NK-92 treated with Interleukin-12 subunit alpha and Interleukin-12 subunit beta, amount 100 ng/mL, for 24 hours (cell line): ENCODE measurements at places on chromosomes 5 and 9.

- DNase-seq: no peak
Observed at GRCh38 chr9:10007356-10007755, 605.4 kb downstream of the PTPRD start.

GRCh38 chr5:147092044-147092443 lies 142.8 kb upstream of the STK32A start:
- DNase-seq: no peak

- no peak for DNase-seq
Observed at GRCh38 chr5:132816554-132816953, 3.5 kb downstream of the SOWAHA start.

- DNase-seq: no peak
Observed at GRCh38 chr5:64163135-64163534, 2.5 kb upstream of the RNF180 start.

DNA sequence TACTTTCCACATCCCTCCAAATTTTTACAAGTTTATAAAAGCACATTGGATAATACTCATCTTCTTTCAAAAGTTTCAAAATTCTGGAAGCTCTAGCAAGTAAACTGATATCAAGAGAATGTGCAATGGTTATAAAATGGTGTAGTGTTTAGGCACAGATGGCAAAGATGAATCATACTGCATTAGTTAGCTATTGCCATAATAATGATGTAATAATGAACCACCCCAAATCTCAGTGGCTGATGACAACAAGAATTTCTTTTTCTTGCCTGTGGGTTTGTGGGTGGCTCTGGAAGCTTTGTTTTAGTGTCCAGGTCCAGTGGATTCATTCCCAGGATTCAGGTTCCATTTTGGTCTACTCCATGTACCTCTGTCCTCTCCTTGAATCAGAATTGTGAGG lies 319.0 kb downstream of the BRINP1 start:
- no peak for DNase-seq

DNA sequence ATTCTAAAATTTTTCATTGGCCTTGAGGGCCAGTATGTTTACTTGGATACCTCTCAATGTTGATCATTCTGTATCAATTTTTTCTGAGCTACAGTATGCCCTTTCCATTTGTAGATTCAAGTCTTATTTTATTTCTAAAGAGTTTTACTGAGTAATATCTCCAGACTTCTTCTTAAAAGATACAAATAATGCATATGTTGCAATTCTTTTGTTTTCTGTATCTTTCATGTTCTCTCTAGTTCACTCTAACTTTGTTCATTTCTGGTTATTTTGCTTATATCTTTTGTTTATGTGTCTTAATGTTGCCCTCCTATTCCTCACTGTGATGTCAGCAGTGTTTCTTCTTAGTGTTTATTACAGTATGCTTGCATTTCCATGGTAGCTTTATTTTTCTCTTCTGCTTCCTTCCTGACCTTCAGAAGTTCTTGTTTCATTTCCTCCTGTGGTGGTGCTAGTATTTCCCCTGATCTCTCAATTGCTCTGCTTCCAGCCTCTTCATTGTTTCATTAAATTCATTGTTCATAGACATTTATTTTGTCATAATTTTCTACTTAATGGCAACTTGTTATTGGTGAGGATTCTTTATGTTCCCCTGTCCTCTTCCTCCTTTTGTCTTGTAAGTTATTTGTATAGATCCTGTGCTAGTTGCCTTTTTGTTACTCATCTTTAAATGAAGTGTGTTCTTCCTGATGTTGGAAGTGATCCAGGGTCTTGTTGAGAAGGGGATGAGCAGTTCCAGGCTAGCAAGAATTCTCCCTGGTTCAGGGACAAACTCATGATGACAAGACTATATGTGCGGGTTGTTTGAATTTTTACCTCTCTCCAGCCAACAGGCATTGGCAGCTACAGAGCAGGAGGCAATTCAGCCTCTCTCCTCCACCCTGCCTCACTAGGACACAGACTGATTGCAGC lies 160.8 kb downstream of the DEPDC1B start:
- no peak for DNase-seq

GRCh38 chr5:56856541-56857178 lies 41.3 kb downstream of the MAP3K1 start:
- DNase-seq: no peak

DNA sequence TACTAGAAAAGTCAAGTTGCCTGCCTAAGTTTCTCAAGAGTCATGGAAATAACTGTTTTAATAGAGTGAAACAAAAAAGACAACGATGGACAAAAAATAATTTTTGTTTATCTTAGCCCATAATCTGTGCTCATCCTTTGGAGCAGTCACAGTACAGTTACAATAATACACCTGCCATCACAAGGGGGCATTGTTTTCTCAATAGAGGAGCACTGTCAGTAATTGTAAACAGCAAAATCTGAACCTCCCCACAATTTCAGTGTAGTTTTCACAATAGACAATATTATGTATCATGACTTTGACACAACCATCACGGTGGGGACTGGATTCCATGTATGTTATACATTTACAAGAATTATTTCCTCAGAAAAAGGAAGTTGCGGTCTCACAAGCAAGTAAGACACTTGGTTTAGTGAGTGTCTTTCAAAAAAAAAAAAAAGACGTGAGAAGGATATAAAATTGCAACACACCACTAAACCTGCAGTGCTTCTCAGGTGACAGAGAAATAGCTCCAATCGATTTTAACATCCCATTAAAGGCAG lies 586.3 kb downstream of the PTPRD start:
- no peak for DNase-seq

- DNase-seq: no peak
Observed at GRCh38 chr5:14341571-14342230, 198.6 kb downstream of the TRIO start.

DNA sequence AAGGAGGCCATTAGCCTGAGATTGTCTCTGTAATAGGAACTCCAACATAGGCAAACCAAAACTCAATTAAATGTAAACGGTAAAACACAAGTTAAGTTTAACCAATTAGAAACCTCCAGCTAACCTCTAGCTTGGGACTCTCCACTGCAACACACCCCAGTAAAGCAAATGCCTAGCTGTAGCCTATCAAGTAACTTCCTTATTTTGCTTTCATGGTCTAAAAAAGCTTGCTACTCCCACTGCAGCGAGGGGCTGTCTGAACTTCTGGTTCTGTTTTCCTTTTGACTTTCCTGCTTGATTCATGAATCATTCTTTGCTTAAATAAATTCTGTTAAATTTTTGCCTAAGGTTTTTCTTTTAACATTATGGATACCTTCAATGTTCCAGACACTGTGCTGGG lies 24.4 kb upstream of the C5orf46 start:
- DNase-seq: no peak

DNA sequence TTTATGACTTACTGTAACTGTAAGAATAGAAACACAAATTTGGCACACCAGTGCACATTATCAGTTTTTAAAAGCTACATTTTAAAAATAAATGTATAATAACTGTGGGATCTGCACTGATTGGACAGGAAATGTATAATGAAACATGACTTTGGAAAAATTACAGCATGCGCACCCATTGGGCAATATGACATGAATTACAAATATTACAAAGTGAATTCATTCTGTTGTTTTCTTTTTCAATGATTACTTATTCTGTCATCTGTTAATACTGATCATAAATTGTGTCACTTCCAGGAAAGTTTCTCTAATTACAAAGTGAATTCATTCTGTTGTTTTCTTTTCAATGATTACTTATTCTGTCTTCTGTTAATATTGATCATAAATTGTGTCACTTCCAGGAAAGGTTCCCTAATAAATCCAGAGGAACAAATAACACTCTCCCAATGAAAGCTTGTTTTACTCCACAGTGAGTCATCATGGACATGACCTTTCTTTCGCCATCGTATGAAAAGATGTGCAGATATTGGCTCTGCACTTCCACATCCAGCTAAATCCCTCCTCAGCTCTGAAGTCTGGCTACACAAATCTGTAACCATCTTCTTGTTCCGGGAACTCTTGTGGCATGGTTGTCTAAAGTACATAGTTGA lies 297.0 kb upstream of the HAPLN1 start:
- DNase-seq: no peak

- no peak for DNase-seq
Observed at GRCh38 chr5:36777105-36777757, 99.3 kb upstream of the NIPBL start.

DNA sequence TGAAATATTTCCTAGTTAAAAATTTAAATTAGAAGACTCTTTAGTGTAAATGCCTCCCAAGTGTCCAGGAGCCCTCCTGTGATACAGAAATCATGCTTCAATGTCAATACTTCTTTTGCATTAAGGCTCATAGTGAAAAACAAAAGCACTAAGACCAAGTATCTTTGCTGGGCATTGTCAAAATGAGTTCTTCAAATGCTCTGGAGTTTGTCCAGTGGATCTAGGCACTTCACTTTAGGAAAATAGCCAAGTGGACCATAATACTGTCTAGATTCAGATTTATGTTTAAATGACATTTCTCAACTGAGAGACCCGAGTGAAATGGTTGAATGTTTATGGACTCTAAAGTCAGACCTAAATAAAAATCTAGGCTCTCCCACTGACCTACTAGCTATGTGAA lies 21.3 kb upstream of the CCDC112 start:
- no peak for DNase-seq
